HuH-7 (cell line): ENCODE measurements at places on chromosomes 1 and 21.
A peak's percentile ranks its signal among the peaks of the same experiment; 100 is the strongest.

GRCh38 chr1:26156285-26157038 is 2.4 kb upstream of the FAM110D start:
- DNase-seq, result no peak

GRCh38 chr1:156608036-156608674 is 6.9 kb upstream of the GPATCH4 start:
- peak; percentile 45 for DNase-seq

GRCh38 chr1:188424176-188424575 is 1595.4 kb downstream of the PLA2G4A start:
- no peak for DNase-seq

GRCh38 chr1:224057461-224058199 is 56.3 kb upstream of the FBXO28 start:
- DNase-seq, result no peak

- DNase-seq, result no peak
These were observed 14.2 kb downstream of the RGS8 start for GRCh38 chr1:182670032-182670749.

DNA sequence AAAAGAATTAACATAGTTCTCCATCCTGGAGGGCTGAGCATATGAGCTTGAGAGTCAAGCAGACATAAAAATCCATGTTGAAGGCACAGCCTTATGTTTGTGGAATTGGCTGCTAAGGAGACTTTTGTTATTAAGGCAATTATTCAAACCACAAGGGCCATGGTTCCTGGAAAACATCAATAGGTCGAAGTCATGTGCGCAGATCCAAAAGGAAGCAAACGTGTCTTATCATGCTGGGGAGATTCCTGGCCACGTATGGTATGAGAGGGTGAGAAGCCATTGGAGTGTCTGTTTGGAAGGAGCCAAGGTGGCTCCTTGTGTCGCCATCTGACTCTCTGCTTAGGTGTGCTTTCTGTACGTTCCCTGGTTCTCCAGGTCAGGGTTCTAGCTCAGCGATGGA is 61.8 kb upstream of the COA6 start:
- DNase-seq, result no peak

- no peak for DNase-seq
These were observed 65.7 kb upstream of the CACHD1 start for GRCh38 chr1:64404202-64404601.

- no peak for DNase-seq
These were observed 36.4 kb downstream of the DDAH1 start for GRCh38 chr1:85428471-85429089.

DNA sequence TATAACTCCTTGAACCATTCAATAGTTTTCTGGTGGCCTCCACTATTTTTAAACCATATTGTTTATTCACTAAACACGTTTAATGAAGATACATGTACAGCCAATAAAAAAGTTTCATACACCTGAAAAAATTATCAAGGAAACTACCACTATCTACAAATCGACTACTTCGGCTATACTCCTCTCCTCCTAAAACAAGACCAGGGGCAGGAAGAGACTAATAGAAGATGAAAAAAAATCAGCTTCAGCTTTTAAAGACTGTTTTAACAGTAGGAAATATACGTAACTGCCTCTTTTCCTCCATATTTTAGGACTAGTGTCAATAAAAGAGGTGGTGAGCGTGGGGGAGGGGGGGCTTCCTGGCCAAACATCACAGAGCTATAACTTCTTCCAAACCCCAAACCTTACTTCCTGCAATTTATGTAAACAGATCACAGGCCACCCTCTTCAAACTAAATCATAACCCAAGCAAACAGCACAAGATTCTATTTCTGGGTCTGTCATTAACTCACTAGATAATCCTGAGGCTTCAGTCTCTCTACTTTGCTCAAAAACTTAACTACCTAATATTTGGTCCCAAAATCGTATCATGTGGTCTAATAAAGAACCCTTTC is 15.1 kb downstream of the FOXJ3 start:
- DNase-seq, result no peak

DNA sequence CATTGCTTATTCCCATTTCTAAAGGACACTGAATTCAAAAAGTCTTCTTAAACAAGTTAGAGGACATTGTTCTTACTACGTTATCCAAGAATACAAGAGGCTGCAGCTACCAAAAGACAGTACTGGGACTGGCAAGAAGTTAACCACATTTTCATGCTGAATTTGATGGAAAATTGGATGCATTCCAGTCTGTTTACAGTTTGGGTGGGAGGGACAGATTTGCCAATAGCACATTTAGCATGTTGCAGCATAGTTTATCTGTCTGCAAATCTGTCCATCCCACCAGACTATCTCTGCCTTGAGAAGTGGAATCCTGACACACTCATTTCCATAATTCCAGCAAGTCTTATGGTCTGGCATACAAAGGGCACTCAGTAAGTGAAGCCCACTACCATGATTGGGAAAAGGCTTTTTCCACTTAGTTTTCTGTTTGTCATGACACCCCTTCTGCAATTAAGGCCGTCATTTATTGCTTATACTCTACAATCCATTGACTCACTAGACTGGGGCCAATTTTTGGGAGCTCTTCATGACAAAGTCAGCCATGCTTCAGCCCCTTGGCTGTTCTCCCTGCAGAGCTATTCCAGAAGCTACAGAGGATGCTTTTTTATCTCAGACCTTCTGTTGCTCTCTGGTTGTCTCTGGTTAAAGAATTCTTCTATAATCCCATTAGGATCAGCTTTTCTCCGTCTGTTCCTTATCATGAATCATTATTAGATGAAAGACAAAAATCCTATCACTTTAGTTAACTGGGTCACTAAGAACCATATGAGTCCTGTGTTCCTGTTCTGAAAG is 355.8 kb upstream of the PTBP2 start:
- no peak for DNase-seq

DNA sequence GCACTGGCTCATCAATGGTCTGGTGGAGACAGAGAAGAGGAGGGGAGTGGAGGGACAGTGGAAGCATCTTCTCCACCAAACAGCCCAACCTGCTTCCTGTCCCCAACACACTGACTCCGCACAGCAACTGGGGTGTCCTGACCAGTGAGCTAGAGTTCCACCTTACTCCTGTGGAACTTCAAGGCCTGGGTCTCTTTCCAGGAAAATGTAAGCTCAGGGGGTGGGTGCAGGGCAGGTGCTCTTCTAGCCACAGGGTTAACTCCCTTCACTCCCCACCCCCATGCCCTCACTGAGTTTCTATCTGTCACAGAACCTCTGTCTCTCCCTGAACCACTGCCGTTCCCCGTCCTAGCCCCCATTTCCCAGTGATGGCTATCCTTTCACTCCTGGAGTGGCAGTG is 876 bp downstream of the MOB3C start:
- no peak for DNase-seq

DNA sequence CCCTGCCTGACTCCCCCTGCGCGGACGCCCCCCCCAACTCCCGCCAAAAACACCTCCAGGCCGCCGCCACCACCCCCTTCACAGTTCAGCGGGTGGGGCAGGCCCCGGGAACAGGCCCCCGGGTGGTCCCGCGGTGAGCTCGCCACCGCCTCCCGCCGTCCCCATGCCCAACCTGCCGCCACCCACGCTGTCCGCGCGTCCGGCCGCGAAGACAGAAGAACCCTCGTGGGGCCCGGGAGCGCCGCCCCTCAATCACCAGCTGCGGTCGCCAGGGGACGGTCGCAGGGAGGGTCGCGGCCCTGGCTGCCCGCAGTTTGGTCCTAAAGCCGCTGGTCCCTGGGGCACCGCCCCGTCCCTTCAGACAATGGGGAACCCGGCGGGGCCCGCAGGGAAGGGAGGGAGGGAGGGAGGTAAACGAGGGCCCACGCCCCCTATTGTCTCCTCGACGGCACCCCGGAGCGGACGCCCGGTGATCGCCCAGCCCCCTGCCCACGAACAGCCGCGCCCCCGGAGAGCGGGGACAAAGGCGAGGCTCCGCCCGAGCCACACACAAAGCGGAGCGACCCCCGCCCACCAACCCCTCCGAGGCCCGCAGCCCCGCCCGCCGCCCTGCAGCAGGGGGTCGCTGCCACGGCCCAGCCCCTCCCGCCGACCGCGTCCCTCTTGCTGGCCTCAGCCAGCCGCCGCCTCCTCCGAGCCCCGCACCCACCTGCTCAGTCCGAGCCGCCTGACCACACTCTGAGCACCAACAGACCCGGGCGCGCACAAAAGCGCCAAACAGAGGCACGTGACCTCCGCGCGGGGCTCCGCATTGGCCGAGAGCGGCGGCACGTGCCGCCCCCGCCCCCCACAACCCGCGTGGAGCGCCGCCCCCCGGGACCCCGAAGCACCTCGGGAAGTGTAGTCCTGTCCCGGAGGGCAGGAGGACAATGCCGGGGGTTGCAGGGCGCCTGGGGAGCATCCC is at the start of gene STMN1:
Gene STMN1 (minus strand): TSS at position 740 of the 964 bp plus-strand sequence. CDS start 1,743 bp downstream, outside the sequence.
- DNase-seq, result peak; percentile 81

DNA sequence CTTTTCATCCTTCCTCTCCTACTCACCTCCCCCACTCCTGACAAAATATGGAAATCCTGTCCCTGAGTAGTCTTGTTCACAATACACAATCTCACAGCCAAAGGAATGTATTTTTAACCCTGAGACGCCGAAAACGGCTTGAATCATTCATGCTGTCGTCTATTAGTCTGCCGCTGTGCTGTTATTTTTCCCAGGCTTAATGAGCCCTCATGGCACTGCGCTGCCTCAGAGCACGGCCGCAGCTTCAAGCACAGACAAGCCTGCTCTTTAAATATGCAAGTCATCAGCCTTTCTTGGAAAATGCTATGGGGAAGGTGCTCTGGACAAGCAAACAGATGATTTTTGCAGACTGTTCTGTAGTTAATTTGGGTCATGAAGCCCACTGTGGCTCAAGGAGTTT is 302.7 kb downstream of the DISC1 start:
- no peak for DNase-seq

GRCh38 chr1:66563094-66563800 is 29.3 kb downstream of the SGIP1 start:
- no peak for DNase-seq
